ENCODE measurements at places on chromosomes 5 and 9.

- H3K27me3 ChIP-seq = peaks cover 10% of the 10 kb centered on the region
- no peak overlapping the region for H3K4me3 ChIP-seq
- H3K27ac ChIP-seq = no peak overlapping the region
- no peaks in the 10 kb centered on the region for H3K4me1 ChIP-seq
- H3K36me3 ChIP-seq = no peaks in the 10 kb centered on the region
Observed at GRCh38 chr9:109789971-109790370, 10.0 kb downstream of the PALM2AKAP2 start.

GRCh38 chr9:116453785-116454184, 233.3 kb upstream of the TRIM32 start:
- H3K4me3 ChIP-seq = no peak overlapping the region
- H3K36me3 ChIP-seq = no peaks in the 10 kb centered on the region
- no peak overlapping the region for H3K27ac ChIP-seq
- no peaks in the 10 kb centered on the region for H3K27me3 ChIP-seq
- DNase-seq = no peak
- no peaks in the 10 kb centered on the region for H3K4me1 ChIP-seq

- no peaks in the 10 kb centered on the region for H3K4me1 ChIP-seq
- DNase-seq = no peak
- peaks cover 5% of the 10 kb centered on the region for H3K27me3 ChIP-seq
- H3K27ac ChIP-seq = no peak overlapping the region
- peaks cover 9% of the 10 kb centered on the region for H3K36me3 ChIP-seq
Observed at GRCh38 chr5:66223637-66224036, 79.5 kb downstream of the SREK1 start.

GRCh38 chr5:56070851-56071465, 76.2 kb upstream of the IL6ST start:
- no peak overlapping the region for H3K4me3 ChIP-seq
- H3K27me3 ChIP-seq = peaks cover 2% of the 10 kb centered on the region
- peaks cover 12% of the 10 kb centered on the region for H3K4me1 ChIP-seq

GRCh38 chr5:23169660-23170416, 316.7 kb upstream of the CDH12 start:
- no peak overlapping the region for H3K27ac ChIP-seq
- no peak for DNase-seq
- no peaks in the 10 kb centered on the region for H3K36me3 ChIP-seq
- no peak overlapping the region for H3K4me3 ChIP-seq
- H3K4me1 ChIP-seq = no peaks in the 10 kb centered on the region
- no peaks in the 10 kb centered on the region for H3K27me3 ChIP-seq

DNA sequence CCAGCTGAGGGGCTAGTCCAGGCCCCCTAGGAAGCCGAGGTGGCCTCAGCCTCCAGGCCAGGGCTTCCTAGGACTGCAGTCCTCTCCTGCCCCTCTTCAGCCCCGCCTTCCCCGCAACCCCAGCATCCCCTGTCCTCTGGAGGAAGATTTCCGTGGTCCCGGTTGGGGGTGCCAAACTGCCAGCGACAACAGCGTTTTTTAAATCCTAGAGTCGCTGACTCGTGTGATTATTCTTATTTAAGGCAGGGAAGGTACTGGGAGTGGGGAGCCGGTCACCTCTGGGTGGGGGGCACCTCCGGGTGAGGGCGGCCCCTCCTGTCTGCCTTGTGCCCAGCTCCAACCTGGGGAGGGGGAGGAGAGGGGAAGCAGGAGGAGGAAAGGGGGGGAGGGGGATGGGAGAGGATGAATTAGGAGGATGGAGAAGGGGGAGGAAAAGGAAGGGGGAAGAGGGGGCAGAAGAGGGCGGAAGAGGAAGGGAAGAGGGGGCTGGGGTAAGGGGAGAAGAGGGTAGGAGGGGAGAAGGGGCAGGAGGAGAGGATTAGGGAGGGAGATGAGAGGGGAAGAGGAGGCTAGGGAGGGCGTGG, 173.1 kb upstream of the IER5L start:
- no peaks in the 10 kb centered on the region for H3K36me3 ChIP-seq
- no peak overlapping the region for H3K4me3 ChIP-seq
- no peak for DNase-seq
- H3K4me1 ChIP-seq = peaks cover 5% of the 10 kb centered on the region
- H3K27me3 ChIP-seq = peaks cover 14% of the 10 kb centered on the region
- H3K27ac ChIP-seq = no peak overlapping the region

DNA sequence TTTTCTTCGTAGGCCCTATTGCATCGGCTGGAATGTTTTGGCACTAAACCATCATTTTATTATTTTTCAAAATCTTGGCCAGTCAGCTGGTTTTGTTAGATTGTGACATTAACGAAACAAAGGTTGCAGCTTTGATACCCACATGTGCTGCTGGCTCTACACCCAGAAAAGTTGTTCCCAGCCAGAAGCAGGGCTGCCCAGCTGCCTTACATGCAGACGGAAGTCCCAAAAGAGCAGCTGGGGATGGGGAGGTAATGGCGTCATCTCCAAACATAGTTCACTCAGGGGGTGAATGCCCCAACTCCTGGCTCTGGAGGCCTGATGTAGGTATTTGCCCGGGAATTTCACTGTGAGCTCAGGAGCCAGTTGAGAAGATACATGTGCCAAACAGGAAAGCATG, 23.3 kb downstream of the TMEM171 start:
- peaks cover 7% of the 10 kb centered on the region for H3K27me3 ChIP-seq
- no peak overlapping the region for H3K27ac ChIP-seq
- H3K4me3 ChIP-seq = no peak overlapping the region
- DNase-seq = no peak
- no peaks in the 10 kb centered on the region for H3K36me3 ChIP-seq

GRCh38 chr5:153972240-153972639, 66.5 kb downstream of the FAM114A2 start:
- H3K27ac ChIP-seq = no peak overlapping the region
- H3K27me3 ChIP-seq = peaks cover 5% of the 10 kb centered on the region
- DNase-seq = no peak
- no peak overlapping the region for H3K4me3 ChIP-seq
